ENCODE measurements at places on chromosomes 1 and 21.

- DNase-seq, result no peak
Observed at GRCh38 chr1:152141971-152142584, 16.9 kb downstream of the RPTN start.

- DNase-seq, result no peak
Observed at GRCh38 chr1:15222653-15223303, 24.2 kb upstream of the FHAD1 start.

GRCh38 chr21:45253633-45254459 is 33.8 kb downstream of the POFUT2 start:
- no peak for DNase-seq

GRCh38 chr1:154664331-154665002 is 56.5 kb upstream of the ADAR start:
- no peak for DNase-seq

DNA sequence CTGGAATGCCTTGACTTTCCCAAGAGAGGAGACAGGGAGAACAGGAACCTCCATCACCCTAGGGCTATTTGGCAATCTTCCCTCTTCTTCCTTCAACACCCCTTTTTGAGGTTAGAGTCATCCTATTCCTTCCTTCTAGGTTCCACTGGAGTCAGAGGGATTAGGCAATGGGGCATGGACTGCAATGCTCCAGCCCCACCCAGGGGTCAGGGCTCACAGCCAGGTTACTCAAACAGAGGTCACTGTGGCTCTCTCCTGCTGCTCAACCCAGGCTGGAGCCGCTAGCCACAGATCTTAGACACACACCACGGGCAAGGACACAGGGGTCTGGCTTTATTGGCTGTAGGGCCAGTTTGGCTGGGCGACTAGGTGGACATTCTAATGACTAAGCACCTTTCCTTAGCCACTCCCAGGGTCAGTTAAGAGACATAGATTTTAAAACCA is 145.5 kb upstream of the NRIP1 start:
- no peak for DNase-seq

GRCh38 chr1:972726-973458 is 6.6 kb downstream of the PLEKHN1 start:
- DNase-seq, result no peak
